GM12878 (cell line): ENCODE measurements at places on chromosomes 6 and 20. TPM values are rescaled to one million over a fixed set of nuclear protein-coding genes. Genes with fewer than 3 reads are reported as not detected.

Gene BPIFA1
- total RNA-seq, result not detected in 2 replicates

GRCh38 chr6:139277161-139277560, 14.6 kb downstream of the TXLNB start:
- peaks cover 9% of the 10 kb centered on the region for H3K4me1 ChIP-seq
- DNase-seq, result no peak
- no peaks in the 10 kb centered on the region for H3K27me3 ChIP-seq
- H3K4me3 ChIP-seq, result no peak overlapping the region
- H3K27ac ChIP-seq, result no peak overlapping the region

DNA sequence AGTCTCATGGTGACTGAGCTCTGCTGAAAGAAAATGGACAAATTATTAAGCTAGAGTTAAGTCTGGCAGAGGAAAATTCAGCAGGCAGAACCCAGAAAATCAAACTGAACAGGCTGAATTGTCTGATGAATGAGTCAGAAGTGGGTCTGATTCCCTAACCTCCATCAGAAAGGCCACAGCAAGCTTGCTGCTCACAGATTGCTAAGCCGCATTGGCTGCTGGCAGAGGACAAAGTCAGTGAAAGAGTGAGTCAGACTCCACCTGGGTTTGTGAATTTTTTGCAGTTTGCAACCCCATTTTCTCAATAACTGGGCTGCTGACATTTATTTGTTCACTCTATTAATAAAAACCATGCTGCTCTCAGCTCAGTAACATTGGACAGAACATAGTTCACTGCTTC, 191.3 kb downstream of the EPM2A start:
- no peak overlapping the region for H3K27ac ChIP-seq
- no peak overlapping the region for H3K4me3 ChIP-seq
- H3K4me1 ChIP-seq, result no peaks in the 10 kb centered on the region
- no peak for DNase-seq
- no peaks in the 10 kb centered on the region for H3K27me3 ChIP-seq
- H3K36me3 ChIP-seq, result no peaks in the 10 kb centered on the region

DNA sequence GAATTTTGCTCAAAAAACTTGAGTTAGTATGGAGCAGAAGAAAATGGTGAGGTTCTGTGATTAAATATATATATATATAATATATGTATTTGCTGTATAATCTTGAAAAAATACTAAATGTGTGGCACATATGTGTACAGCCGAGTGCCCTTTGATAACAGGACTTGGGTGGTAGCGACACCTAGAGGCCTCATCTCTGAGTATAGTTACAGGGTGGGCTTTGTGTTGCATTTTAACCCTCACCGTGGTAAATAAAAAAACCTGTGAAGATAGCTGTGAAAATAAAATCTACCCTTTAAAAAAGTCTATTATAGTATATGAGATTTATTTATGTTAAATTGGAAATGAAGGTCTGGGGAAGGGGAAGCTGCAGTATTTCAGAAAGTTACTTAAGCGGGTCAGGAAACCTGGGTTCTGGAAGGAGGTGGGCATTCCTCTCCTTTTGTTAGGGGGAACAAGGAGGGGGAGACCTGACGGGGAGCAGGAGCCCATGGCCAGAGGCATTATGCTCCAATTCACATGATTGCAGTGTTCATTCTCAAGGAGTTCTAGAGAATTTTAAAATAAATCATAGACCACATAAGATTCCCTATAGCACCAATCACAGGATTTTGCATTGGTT, 82.7 kb downstream of the SH3BGRL2 start:
- H3K4me1 ChIP-seq, result no peaks in the 10 kb centered on the region
- no peaks in the 10 kb centered on the region for H3K36me3 ChIP-seq
- H3K27me3 ChIP-seq, result no peaks in the 10 kb centered on the region
- no peak overlapping the region for H3K27ac ChIP-seq
- H3K4me3 ChIP-seq, result no peak overlapping the region

DNA sequence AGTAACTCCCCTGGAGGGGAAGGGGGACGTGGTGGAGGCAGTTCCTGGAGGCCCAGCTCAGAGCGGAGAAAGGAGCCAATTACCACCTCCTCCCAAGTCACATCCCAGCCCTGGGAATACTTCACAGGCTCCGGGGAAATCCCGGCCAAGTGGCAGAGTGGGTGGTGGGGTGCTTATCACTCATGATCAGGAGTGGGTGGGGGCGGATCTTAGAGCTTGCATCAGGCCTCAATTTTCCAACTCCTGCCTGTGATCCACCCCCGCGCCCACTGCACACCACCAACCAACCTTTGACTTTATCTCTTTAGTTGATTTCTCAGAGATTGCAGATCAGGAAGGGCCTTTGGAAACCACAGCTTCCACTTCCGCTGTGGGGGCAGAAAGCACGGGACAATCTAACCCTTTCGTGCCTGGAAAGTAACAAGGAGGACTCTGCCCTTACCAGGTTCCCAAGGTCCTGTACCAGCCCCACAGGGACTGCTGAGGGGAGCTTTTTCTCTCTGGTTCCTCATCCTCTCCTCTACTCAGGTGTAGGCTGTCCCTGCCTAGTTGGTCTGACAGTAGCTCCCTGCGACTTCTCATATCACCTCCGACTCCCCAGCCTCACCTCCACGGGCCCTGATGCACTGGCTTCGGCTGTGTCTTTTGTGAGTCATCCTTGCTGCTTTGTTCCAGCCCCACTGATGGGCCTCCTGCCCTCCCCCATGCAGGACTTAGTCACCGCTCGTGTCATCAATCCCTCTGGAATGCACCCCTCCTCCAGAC, 24.9 kb upstream of the IER3 start:
- H3K27me3 ChIP-seq, result no peaks in the 10 kb centered on the region
- peaks cover 33% of the 10 kb centered on the region for H3K4me1 ChIP-seq
- no peak overlapping the region for H3K4me3 ChIP-seq
- DNase-seq, result no peak
- no peak overlapping the region; the same call in 1 of the 2 replicates for H3K27ac ChIP-seq

Gene RRBP1
- total RNA-seq, result 50.0 and 57.4 TPM in 2 replicates

Gene SPO11
- total RNA-seq, result not detected in 2 replicates

- no peak overlapping the region for H3K27ac ChIP-seq
- no peaks in the 10 kb centered on the region for H3K27me3 ChIP-seq
- peaks cover 15% of the 10 kb centered on the region for H3K4me1 ChIP-seq
- DNase-seq, result no peak
These were observed 394.5 kb downstream of the CDC5L start for GRCh38 chr6:44781912-44782597.

Gene NKAIN4
- total RNA-seq, result not detected in 2 replicates

DNA sequence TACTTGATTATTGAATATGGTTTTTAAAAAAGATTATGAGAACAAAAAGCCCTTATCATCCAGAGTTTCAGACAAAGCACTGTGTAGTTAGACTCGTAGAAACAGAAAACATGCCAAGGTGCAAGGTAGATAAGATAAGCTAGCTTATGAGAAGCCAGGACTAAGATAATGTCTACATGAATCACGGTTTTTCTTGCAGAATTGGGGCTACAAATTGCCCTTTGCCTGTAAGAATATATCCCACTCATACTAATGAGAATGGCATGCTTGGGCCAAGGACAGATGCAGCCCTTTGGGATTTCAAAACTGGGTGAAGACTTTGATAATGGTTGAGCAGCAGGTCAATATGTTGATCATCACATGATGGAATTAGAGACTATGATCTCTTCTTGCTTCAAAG, 165.3 kb upstream of the PREP start:
- H3K36me3 ChIP-seq, result no peaks in the 10 kb centered on the region
- H3K27ac ChIP-seq, result no peak overlapping the region
- peaks cover 3% of the 10 kb centered on the region; the same call in 1 of the 2 replicates for H3K27me3 ChIP-seq
- H3K4me1 ChIP-seq, result no peaks in the 10 kb centered on the region

DNA sequence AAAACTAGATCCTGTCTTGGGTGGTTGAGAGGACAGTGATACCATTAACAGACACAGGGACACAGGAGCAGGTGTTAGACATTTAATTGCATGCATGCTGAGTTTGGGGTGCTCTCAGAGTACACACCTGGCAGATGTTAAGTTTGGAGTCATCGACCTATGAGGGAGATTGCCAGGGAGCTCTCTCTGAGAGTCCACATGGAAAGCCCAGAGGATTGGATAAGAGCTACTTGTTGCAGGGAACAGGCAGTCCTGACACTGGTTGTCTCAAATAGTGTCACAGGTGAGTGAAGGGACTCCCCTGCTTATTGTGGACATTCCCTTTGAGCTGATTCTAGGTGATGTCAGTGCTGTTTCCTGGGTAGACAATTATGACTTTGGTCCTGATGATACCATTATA, 3.1 kb downstream of the ATRN start:
- H3K27ac ChIP-seq, result no peak overlapping the region
- no peak for DNase-seq
- H3K4me1 ChIP-seq, result peaks cover 11% of the 10 kb centered on the region; the same call in 1 of the 2 replicates

- no peaks in the 10 kb centered on the region for H3K27me3 ChIP-seq
- peaks cover 11% of the 10 kb centered on the region for H3K36me3 ChIP-seq
- H3K4me3 ChIP-seq, result no peak overlapping the region
- no peak for DNase-seq
- H3K4me1 ChIP-seq, result peaks cover 4% of the 10 kb centered on the region
These were observed 124.6 kb downstream of the SLC23A2 start for GRCh38 chr20:4876731-4877130.

DNA sequence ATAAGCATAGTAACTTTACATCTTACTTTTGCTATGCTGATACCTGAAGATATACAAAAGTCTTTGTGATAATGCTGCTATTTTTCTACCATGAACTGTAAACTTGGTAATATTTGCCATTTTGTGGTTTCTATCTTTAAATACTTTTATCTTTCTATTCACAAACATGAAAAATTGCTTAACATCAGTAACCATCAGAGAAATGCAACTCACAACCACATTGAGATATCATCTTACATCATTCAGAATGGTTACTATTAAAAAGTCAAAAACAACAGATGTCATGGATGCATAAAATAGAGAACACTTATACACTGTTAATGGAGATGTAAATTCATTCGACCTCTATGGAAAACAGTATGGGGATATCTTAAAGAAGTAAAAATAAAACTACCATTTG, 112.0 kb downstream of the TRDN start:
- no peak overlapping the region for H3K4me3 ChIP-seq
- no peak overlapping the region for H3K27ac ChIP-seq
- no peaks in the 10 kb centered on the region for H3K36me3 ChIP-seq
- H3K27me3 ChIP-seq, result no peaks in the 10 kb centered on the region
- H3K4me1 ChIP-seq, result no peaks in the 10 kb centered on the region
- DNase-seq, result no peak

Gene MEI4
- total RNA-seq, result not detected in 2 replicates

Gene HLA-DPB1
- total RNA-seq, result 481 and 486 TPM in 2 replicates

- 0 out of 2 replicates have a peak, but pooled peaks cover 5% of the 10 kb centered on the region for H3K4me1 ChIP-seq
- peaks cover 8% of the 10 kb centered on the region; the same call in 1 of the 2 replicates for H3K27me3 ChIP-seq
- H3K27ac ChIP-seq, result no peak overlapping the region
- H3K4me3 ChIP-seq, result no peak overlapping the region
These were observed 11.8 kb upstream of the NAA20 start for GRCh38 chr20:20005342-20005741.

DNA sequence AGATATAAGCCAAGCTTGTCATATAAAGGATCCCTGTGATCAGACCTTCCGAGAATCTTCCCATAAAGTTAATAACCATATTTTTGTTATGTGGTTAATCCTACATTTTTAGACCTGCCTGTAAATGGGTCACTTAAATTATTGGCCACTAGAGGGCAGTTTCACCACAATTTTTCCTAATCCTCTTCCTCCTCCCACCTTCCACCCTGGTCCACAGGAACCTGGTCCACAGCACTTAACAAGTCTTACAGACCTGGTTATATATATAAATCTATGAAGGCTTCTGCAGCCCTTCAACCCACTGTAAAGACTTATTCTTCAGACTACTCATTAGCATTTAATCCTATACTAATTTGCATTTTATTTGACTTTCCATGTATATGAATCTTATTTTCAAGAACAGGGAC, 28.3 kb downstream of the MRS2 start:
- no peaks in the 10 kb centered on the region for H3K4me1 ChIP-seq
- no peak for DNase-seq
- no peaks in the 10 kb centered on the region for H3K27me3 ChIP-seq
- no peak overlapping the region for H3K4me3 ChIP-seq
- no peaks in the 10 kb centered on the region; the same call in 1 of the 2 replicates for H3K36me3 ChIP-seq

DNA sequence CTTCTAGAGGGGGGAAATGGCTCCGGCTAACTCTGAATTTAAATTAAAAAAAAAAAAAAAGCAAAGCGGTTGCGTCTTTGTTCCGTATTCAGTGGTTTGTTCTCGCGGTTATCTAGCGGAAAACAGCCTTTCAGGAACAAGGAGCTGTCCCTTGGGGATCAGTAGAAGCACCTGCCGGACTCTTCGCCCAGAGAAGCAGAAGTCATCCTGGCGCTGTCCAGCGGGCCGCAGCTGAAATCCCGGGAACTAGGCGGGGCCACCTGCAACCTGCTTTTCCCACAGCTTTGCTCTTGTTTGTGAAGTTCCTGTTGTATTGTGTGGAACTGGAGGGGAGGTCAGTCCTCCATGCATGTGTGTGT, 43.9 kb upstream of the GJE1 start:
- no peaks in the 10 kb centered on the region for H3K36me3 ChIP-seq
- no peaks in the 10 kb centered on the region for H3K27me3 ChIP-seq
- H3K4me1 ChIP-seq, result no peaks in the 10 kb centered on the region
- no peak for DNase-seq
- H3K27ac ChIP-seq, result no peak overlapping the region

DNA sequence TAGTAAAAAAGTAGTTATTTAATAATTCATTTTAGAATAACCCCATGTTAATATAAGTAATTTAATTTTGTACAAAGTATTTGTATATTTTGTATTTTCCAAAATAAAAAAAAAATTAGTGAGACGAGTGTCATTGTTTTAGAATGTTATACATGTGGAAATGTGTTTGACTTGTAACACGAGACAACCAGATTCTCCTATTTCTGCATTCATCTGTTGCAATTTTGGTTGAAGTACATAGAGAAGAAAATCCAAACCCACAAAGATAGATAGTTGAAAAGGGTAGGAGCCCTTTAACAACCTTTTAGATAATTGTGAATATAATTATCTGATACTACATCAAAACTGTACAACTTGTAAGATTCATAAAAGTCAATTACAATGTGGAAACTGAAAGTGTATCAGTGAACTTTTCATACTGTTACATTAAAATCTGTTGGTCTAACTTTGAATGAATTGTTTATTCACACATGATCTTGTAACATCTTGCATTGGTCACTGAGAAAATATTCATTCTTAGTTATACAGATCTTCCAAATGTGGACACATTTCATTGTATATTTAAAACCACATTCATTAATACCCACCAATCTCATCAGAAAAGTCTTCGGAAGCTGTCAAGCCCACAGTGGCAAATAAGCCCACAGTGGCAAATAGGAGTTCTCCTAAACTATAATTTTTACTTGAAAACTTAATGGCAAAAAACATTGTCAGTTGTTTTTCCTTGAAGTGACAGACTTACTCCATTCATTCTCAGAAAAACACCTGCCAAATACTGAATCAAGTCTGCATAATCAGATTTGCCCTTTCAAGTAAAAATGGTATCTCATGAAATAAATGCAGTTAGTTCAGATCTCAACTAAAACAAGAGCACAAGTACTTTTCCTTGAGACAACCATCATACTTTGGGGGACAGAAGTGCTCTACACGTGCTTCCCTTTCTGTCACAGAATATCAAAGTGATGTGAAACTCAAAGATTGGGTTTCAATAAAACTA, 52.8 kb downstream of the FKBP5 start:
- H3K27ac ChIP-seq, result no peak overlapping the region
- H3K36me3 ChIP-seq, result peaks cover 8% of the 10 kb centered on the region
- no peaks in the 10 kb centered on the region for H3K27me3 ChIP-seq
- no peak for DNase-seq

GRCh38 chr6:167750956-167751358, 75.8 kb upstream of the AFDN start:
- no peaks in the 10 kb centered on the region for H3K36me3 ChIP-seq
- no peak for DNase-seq
- no peaks in the 10 kb centered on the region; the same call in 1 of the 2 replicates for H3K27me3 ChIP-seq
- H3K27ac ChIP-seq, result no peak overlapping the region
